ENCODE measurements at places on chromosomes 16 and 17. TPM values are rescaled to one million over a fixed set of nuclear protein-coding genes. Genes with fewer than 3 reads are reported as not detected.

SLC35G6 gene
- total RNA-seq, result not detected

CMTM1 gene
- total RNA-seq, result 2.5 TPM

TXNL4B gene
- 6.9 TPM for total RNA-seq

ODAD4 gene
- 0.56 TPM for total RNA-seq

KRT33A gene
- not detected for total RNA-seq

ZP2 gene
- not detected for total RNA-seq

NT5M gene
- total RNA-seq, result 2.5 TPM

YBX2 gene
- total RNA-seq, result not detected

FBXW10 gene
- total RNA-seq, result 0.28 TPM

CCL17 gene
- not detected for total RNA-seq

HOXB1 gene
- total RNA-seq, result not detected

TBX4 gene
- under 0.01 TPM for total RNA-seq

SCGB1C2 gene
- not detected for total RNA-seq

QRICH2 gene
- 2.7 TPM for total RNA-seq

CETP gene
- 0.56 TPM for total RNA-seq

SHISA6 gene
- under 0.01 TPM for total RNA-seq

TSNAXIP1 gene
- total RNA-seq, result 1.1 TPM

NAGS gene
- total RNA-seq, result 0.96 TPM

Data from regular cardiac myocyte (primary cell).